Fibroblast of lung (primary cell): ENCODE measurements at places on chromosomes 12 and 14.

DNA sequence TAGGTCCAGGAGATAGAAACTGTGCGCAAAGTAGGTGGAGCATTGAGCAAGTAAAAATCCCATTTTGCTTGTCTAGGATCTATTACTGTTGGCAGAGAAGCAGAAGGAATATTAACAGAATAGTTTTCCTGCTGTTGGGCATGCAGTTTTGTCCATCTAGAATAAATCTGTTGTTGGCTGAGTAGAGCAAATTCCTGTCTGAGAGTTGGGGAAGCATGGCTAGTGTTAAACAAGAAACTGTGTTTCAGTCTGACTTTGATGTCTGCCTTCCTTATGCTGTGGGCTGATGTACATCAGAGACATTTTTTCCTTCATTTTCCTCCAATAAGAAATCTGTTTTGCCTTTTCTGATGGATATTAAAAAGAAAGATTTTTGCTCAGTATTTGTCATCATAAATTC, 98.2 kb downstream of the RAD52 start:
- no peaks in the 10 kb centered on the region for H3K4me1 ChIP-seq
- H3K36me3 ChIP-seq = no peaks in the 10 kb centered on the region
- H3K4me3 ChIP-seq = peak overlapping the region; percentile 32

GRCh38 chr12:79696416-79696815, 5.7 kb upstream of the PAWR start:
- no peaks in the 10 kb centered on the region for H3K27me3 ChIP-seq
- H3K27ac ChIP-seq = no peak overlapping the region
- H3K4me3 ChIP-seq = no peak overlapping the region
- H3K4me1 ChIP-seq = peaks cover 6% of the 10 kb centered on the region
- no peak for DNase-seq

GRCh38 chr14:104757238-104757585, 4.3 kb downstream of the SIVA1 start:
- peaks cover 29% of the 10 kb centered on the region for H3K36me3 ChIP-seq
- H3K4me1 ChIP-seq = peaks cover 8% of the 10 kb centered on the region
- no peak overlapping the region for H3K4me3 ChIP-seq
- H3K27ac ChIP-seq = no peak overlapping the region
- no peaks in the 10 kb centered on the region for H3K27me3 ChIP-seq
- no peak for DNase-seq

- DNase-seq = no peak
- no peaks in the 10 kb centered on the region for H3K36me3 ChIP-seq
- no peak overlapping the region for H3K4me3 ChIP-seq
- H3K27me3 ChIP-seq = no peaks in the 10 kb centered on the region
- H3K27ac ChIP-seq = no peak overlapping the region
These were observed 913.1 kb upstream of the FBXO33 start for GRCh38 chr14:40345334-40345733.
